A549 treated with DMSO at 1 μM for 4 hours (cell line): ENCODE measurements at places on chromosomes 4 and X. TPM values are rescaled to one million over a fixed set of nuclear protein-coding genes. Genes with fewer than 3 reads are reported as not detected.

Gene FAM47A
- total RNA-seq = not detected in 5 replicates

Gene FRG2
- total RNA-seq = 0.12 TPM in 1 of 5 replicates, not detected in the others

Gene PPBP
- total RNA-seq = 0.15 to 0.24 TPM in 2 of 5 replicates, not detected in the others

Gene F8A3
- total RNA-seq = 0.37 to 1.1 TPM (median 0.65 TPM) in 5 replicates

Gene XPNPEP2
- total RNA-seq = not detected in 5 replicates

Gene PRRG1
- 6.6 to 9.3 TPM (median 7.4 TPM) in 5 replicates for total RNA-seq
